T47D (cell line): ENCODE measurements at places on chromosomes 3 and 15.

GRCh38 chr3:108287146-108287545 lies 9.2 kb upstream of the HHLA2 start:
- DNase-seq: no peak

DNA sequence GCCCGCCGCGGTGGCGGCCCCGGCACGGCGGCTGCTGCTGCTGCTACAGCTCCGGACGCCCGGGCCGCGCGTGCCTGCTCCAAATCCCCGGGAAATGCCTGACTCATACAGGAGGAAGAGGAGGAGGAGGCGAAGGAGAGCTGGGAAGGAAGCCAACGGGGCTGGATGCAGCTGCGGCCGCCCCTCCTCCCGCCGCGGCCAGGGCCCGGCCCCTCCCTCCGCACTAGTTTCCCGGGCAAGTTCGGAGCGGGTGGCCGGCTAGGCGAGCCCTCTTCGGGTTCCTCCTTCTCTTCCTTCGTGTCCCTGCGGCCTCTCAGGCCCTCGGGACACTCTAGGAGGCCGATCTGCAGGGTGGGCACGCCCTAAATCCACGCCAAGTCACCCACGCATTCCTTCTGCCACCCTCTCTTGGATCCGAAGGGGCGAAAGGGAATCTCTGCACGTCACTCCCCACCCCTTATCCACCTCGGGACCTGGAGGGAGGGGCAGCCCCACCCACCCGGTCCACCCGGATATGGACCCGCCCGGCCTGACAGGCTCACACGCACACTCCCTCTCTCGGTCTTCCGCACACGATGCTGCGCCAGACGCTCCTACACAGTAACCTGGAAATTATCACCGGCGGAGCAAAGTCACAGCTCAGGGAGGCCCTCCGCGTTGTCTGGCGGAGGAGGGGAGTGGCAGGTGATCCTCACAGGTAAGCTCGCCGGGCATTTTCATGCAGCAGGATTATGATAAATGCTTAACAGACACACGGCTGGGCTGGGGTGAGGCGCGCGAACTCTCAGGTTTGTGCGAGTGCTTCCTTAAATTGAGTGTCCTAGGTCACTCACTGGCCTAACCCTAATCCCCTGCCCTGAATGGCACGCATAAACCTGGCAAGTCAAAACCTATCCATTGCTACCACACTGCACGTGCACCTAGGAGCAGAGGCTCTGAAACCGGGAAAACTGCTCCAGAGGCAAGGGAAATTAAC lies at the start of the genes OSBPL10 and ZNF860:
Gene OSBPL10 (minus strand): TSS at position 57 of the 976 bp plus-strand sequence. CDS start 83 bp downstream, outside the sequence.
Gene ZNF860 (plus strand): TSS at position 545 of the 976 bp plus-strand sequence. CDS start 7,330 bp downstream, outside the sequence.
- peak; percentile 94 for DNase-seq

GRCh38 chr3:76930712-76931111 lies 109.2 kb upstream of the ROBO2 start:
- no peak for DNase-seq

DNA sequence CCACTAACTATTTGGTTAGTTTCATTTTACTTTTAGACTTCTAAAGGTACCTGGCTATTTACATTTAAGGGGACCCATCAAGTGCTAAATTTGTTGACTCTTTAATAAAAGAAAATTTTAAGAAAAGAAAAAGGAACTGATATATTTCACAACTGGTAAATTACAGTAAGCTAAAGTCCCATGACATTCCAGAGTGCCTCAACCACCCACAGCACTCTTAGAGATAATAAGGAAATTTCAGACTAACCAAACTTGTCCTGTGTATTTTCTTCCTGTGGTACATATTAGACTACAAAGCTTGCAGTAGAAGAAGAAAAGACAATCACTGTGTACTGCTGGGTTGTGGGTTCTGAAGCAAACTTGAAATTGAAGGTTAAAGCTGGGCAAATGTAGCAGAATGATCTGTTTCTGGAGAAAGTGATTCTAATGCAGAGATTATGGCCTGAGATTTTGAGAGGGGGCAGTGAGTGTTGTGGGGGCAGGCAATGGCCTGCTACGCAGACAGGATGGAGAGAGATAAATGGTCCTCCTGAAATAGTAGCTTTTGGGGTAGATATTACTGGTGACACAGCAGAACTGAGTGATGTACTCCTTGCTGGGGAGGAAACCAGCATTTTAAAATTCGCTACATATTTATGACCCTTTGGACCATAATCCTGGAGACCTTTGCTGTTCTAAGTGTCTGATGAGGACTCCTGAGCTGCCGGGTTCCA lies 24.5 kb upstream of the MFSD1 start:
- no peak for DNase-seq

- DNase-seq: no peak
These were observed 25.4 kb upstream of the MBNL1 start for GRCh38 chr3:152243301-152243711.

DNA sequence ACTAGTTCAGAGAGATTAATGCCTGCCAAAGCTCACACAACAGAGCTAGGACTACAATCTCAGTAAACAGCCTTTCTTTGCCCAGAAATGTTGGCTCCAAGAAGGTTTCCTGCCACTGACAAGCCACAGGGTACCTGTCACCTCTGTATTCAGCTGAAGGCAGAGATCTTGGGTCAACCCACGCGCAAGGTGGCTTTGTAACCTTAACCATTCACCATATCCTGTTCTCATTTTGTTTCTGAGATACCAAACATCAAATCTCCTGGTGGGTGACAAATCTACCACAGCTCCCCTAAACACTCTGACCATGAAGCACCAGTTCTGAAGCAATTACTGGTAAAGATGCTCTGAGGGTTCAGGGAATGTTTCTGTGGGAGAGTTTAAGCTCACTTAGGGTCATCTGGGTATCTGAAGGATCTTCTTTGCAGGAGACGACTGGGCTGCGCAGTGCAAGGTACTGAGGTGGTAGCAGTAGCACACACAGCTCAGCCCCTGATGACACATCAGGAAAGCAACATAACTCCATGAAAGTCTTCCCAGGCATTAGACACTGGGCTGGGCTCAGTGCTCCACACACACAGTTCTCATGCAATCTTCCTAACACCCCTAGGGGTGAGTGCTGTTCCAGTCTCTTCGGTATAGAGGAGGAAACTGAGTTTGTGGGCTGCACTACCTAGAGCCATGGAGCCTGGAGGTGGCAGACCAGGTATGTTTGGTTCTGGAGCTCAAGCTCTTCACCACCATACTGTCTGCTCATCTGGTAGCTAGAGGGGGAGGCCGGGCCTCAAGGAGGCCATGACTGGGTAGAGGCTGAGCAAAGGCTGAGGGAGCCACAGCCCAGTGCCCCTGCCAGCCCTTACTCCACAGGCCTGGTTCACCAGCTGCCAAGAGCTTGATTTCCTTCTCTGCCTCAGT lies 7.7 kb downstream of the CXCR6 start:
- DNase-seq: no peak

DNA sequence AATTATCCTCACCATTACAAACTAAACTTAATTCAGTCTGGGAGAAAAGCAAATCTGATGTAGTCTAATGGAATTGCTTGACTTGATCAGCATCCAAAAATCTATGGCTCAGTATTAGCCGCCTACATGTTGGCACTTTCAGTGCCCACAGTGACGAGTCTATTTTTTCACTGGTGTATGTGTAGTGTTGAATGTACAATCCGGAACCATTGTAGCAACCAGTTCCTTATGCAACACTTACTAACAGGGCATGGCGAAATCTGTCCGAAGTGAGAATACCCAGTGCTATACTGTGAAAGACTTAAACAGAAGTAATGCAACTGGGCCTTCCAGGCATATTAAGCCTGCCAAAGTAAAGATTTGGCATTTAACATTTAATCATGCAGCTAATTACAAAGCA lies 18.6 kb downstream of the LRRN1 start:
- DNase-seq: no peak

- DNase-seq: no peak
These were observed 50.7 kb downstream of the APBA2 start for GRCh38 chr15:28936481-28936881.

- no peak for DNase-seq
These were observed 66.7 kb upstream of the GOLGA8B start for GRCh38 chr15:34650177-34650576.

DNA sequence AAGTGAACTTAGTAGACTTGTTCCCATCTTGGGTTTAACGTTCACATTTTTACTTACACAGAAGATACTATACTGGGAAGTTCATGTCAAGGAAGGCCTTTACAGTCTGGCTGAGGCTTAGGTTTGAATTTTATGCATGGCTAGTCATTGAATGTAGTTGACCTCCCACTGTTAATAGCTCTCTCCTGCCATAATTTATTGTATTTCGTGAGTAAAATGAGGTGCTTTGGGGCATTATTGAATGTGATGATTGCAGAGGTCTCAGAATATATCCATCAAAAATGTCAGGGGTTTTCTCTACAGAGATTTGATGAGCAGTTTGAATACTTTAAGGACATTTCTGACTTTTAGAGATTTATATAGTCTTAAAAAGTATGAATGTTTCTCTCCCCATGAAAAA lies 356.6 kb upstream of the GRM7 start:
- DNase-seq: no peak
